ENCODE measurements at places on chromosomes 5 and 9.

DNA sequence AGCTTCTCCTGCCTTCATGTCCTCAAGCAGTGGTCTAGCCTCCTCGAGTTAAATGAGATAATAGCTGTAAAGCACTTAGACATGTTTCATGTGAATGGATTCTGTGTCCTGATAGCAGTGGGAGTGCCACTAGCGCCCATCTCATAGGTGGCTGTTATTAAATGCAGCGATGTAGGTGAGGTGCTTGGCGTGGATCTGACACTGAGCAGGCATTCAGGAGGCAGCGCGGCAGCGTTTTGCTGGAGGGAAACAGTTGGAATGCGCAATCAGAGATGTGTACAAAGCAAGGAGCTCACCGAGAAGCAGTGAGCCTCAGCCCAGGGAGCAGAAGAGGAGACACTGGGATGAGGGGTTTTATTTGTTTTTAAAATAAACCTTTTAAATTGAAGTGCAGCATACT is 106.6 kb downstream of the RGS3 start:
- no peak for DNase-seq

DNA sequence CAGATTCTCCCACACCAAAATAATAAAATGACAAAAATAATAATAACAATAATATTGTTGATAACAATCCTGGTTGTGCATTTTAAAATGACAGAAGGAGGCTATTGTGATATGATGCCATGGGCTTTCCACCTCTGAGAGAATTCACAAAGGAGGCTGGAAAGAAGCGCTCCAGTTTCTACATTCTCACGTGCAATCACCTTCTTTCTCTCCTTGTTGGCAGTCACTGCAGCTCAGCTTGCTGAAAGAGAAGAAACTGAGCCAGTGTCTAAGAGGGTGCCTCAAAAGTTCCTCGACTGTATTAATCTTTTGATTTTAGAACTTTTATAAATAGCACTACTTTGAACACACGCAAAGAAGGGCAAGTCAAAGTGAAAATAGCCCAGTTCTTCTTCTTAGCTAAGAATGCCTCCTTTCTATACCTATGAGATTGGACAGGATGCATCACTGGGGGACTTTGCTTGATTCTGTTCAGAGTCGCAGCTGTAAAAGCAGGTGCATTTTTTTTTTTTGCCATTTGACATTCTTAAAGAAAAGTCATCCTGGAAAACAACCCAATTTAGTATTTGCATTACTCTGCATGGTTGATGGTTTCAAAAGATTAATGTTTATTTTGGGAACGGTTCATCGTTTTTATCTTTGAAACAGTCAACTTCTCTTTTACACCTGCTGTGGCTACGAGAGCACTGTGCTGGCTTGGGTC is 12.4 kb upstream of the SUB1 start:
- no peak for DNase-seq

GRCh38 chr9:33155393-33155792 is 11.7 kb downstream of the B4GALT1 start:
- DNase-seq = no peak

- no peak for DNase-seq
Measured at GRCh38 chr5:10904862-10905432, 143.9 kb upstream of the DAP start.

DNA sequence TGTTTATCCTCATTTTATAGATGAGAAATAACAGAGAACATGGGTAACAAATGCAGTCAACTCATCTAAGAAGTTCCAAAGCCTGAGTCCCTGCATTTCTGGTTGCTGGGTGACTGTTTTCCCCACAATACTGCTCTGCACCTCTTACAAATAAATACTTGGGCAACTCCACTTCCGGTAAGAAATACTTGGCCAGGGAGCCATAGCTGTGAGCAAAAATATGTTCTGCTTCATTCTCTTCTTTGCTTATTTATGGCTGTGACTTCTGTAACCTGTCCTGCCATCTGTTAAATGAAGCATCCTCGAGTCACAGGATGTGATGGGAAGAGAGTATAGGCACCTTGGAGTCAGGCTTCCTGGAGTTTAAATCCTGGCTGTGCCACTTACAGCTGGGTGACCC is 49.9 kb downstream of the GDNF start:
- DNase-seq = no peak

DNA sequence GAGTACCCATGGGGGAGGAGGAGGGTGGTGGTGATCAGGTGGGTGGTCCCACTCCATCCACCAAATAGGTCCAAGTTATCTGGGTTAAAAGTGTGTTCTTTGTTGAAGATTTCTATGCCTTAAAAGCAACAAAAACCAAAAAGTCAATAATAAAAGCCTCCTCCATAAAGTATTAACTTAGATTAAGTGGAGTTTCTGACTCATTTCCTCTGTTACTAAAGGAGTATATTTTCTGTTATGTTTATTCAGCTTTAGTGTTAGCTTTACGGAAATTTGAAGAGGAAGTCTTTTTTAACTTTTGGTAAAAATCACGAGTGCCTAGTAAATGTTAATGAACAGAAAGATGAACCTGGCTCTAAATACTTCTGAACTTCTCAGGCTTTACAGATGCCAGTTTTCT is 17.8 kb downstream of the FBXO38 start:
- DNase-seq = no peak

DNA sequence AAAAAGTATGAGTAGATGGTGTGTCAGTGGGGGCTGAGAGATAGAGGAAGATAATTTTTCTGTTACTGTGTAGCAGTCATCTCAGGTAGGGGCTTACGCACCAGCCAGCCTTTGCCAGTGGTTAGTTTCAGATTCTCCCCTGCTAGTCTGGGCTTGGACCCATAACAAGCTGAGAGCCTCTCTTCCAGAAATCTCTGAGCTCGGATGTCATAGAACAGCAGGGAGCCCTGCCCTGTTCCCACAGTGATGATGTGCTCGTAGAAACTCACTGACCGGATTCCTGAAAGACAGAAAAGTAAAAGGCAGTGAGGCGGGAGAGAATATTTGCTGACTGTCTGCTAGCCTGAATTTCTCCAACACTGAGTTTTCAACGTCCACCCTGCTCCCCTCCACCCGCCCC is 37.2 kb downstream of the DCAF12 start:
- no peak for DNase-seq

DNA sequence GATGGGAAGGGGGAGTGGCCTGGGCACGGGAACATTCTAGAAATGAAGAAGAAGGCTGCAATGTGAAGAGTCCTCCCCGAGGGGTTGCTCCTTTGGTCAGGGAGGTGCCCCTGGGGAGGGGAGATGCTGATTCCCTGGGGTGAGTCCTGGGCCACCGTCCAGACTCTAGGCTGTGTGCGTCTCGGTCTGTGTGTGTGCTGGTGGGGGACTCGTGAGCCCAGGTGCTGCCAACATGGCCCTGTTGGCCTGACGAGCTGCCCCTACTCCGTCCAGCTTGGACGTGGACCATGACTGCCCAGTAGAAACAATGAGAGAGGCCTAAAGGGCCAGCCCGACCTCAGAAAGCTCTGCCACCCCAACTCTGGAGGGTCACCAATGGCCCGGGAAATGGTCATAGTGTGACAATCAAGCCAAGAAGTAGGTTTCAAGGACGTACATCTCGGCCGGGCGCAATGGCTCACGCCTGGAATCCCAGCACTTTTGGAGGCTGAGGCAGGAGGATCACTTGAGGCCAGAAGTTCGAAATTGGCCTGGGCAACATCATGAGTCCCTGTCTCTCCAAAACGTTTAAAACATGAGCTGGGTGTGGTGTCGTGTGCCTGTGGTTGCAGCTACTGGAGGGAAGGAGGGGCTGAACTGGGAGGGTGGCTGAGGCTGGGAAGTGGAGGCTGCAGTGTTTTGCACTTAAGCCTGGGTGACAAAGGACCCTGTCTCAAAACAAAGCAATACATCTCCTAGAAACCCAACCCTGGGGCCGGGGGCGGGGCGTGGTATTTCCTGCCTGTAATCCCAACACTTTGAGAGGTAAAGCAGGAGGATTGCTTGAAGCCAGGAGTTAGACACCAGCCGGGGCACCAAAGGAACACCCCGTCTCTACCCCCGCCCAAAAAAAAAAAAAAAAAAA is 17.0 kb downstream of the LHX3 start:
- DNase-seq = no peak

GRCh38 chr5:94853120-94853519 is 234.7 kb downstream of the SLF1 start:
- DNase-seq = no peak

DNA sequence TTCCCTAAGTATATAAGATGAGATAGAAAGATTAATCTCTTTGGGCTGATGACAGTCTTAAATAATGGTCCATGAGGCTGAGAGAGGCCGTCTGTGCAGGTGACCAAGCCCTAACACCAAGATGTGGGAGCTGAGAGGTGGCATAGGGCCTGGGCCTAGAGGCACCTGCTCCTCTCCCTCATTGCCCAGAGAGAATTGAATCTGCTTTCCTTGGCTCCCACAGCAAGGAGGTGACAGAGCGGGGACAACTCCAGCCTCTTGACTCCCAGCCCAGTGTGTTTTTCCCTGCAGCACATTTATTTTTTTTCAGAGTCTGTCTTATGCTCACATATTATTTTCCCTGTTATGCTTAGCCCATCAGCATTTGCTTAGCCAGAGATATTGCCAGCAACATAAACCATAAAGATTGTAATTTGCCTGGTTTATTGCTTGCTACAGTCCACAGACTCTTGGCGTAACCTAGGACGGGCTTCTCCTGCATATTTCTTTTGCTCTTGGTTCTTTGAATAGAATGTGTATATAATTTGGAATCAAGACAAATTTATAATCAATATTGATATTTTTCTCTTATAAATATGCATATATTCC is 105.6 kb downstream of the NTRK2 start:
- no peak for DNase-seq

DNA sequence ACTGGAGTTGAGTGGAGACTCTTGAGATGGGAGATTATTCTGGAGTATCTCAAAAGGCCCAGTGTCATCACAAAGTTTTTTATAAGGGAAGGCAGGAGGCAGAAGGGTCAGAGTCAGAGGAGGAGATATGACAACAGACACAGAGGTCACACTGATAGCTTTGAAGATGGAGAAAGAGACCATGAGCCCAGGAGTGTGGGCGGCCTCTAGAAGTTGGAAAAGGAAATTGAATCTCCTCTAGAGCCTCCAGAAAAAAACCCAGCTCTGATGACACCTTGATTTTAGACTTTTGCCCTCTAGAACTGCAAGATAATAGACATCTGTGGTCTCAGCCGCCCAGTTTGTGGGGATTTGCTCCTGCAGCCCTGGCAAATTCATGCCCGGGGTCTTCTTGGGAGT is 64.8 kb upstream of the SPTLC1 start:
- no peak for DNase-seq

DNA sequence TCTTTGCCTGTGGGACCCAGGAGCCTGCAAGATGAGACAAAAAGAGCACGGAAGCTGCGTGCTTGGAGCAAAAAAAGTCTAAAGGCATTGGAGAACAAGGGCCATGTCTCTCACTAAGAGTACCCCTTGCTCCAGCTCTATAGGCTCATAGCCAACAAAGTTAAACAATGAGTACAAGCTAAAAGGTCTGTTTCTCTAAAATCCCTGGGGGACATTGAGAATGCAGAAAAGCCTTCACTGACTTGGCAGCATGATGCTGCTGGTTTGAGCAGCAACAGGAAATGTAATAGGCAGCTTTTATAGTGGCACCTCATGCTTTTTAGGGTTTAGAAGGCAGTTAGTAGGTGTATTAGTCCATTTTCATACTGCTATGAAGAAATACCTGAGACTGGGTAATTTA is 287.5 kb downstream of the SMARCA2 start:
- no peak for DNase-seq

DNA sequence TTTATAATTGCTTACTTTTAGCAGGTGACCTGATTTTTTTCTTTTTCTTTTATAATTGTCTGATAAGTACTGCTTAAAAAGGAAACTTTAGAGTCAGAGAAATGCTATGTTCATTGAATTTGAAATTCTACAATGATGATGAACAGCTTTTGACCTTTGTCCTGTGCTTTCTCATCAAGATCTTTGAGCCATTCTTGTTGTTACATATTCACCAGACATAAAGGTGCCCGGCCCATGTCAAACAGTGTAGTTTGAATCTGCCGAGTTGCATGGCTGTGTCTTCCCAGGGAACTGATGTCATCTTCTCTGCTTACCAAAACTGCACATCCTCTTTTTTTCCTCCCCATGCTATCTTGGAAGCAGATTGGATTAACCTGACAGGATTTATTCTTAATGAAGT is 163.6 kb downstream of the LRRC70 start:
- no peak for DNase-seq

DNA sequence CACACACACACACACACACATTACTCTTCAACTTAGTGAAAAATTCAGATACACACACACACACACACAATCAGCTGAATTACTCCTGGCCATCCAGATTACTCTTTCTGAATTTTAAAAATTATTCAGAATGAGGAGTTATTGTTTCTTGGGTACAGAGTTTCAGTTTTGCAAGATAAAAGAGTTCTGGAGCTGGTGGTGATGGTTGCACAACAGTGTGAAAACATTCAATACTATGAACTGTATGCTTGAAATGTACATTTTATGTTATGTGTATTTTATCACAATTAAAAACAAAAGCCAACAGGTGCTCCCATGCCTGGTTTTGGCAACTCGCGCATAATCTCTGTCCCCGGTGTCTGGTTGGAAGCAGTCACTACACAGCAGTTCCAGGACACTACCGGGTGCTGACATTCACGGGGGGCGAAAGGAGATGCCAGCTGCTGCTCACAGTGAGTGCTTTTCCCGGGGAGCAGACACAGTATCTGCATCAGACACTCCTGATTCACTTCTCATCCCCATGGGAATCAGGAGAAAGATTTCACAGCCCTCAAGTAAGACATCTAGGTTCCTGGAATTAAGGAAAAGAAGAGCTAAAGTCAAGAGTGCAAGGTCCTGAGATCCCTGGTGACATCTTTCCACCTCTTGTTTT is 55.7 kb downstream of the LHFPL2 start:
- DNase-seq = no peak

- DNase-seq = no peak
Measured at GRCh38 chr9:121399883-121400607, 30.0 kb upstream of the STOM start.

GRCh38 chr9:99023831-99024230 is 80.1 kb downstream of the COL15A1 start:
- no peak for DNase-seq

DNA sequence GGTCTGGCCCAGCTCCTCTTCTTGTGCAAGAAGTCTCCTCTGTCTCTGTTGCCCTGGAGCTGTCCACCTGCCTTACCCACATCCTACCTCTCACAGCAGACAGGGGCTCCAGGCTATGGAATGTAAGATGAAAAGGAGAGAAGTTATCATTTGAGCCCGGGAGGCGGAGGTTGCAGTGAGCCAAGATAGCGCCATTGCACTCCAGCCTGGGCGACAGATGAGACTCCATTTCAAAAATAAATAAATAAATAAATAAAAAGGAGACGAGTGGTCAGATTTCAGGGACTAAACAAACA is 37.5 kb upstream of the DENND4C start:
- DNase-seq = no peak

DNA sequence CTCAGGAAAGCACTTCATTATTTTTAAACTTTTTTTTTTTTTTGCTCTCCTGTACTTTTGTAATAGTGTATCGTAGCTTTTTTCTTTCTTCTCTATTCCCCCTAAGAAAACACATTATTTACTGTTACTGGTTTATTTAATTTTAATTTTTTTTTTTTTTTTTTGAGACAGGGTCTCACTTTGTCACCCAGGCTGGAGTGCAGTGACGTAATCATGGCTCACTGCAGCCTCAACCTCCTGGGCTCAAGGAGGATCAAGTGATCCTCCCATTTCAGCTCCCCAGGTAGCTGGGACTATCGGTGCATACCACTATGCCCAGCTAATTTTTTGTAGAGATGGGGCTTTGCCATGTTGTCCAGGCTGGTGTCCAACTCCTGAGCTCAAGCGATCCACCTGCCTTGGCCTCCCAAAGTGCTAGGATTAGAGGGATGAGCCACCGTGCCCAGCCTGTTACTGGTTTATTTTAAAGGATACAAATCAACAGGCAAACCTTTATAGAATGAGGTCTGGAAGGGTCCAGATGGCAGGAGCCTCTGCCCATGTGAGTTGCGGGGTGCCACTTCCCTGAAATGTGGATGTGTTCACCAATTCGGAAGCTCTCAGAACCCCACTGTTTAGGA is 49.0 kb upstream of the TNFSF15 start:
- no peak for DNase-seq
